ENCODE measurements at places on chromosomes 13 and 19. TPM values are rescaled to one million over a fixed set of nuclear protein-coding genes. Genes with fewer than 3 reads are reported as not detected.

- DNase-seq, result peak; percentile 47
Measured at GRCh38 chr13:111460548-111461444, 140.4 kb downstream of the TEX29 start.

GRCh38 chr19:45515081-45515624 is 7.9 kb downstream of the VASP start:
- no peak for DNase-seq

GRCh38 chr13:46318986-46319385 is 68.1 kb downstream of the RUBCNL start:
- no peak for DNase-seq

DNA sequence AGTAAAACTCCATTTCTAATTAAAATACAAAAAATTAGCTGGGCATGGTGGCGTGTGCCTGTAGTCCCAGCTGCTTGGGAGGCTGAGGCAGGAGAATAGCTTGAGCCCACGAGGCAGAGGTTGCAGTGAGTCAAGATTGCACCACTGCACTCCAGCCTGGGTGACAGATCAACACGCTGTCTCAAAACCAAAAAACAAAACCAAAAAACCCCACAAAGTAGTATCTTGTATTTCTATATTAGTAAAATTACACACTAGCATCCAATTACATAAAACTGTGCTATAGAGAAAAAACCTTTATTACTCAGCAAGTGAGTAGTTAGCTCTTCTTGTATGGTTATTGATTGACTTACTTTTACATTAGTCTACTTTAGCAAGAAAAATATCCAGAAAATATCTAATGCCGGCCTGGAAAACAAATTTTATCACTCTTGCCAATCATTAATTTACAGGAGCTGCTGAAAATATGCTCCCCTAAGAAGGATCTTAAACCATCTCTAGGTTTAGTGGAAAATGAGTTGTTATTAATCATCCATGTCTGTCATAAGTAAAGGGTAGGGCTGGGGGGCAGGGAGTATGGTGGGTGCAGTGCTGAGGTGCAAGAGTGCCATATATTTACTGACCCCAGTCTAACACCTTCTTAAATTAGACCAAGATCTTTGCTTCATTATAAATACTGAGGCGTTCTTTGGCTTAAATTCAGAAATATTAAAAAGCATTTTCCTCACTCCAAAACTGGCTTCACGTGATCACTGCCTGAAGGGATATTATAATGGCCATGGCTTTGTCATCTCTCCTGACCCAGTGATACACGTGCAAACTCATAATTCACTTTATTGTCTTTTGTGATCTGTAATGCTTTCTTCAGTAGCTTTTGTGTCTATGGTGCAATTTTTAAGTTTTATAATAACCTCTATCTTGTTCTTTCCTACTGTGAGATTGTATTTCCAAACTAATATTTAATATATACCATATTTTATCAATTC is 44.1 kb downstream of the UBL3 start:
- DNase-seq, result no peak

- no peak for DNase-seq
Measured at GRCh38 chr19:5809053-5809452, 4.2 kb downstream of the NRTN start.

Gene VSIG10L
- total RNA-seq, result under 0.01 TPM

Gene RNF225
- not detected for total RNA-seq

Gene KLK10
- not detected for total RNA-seq

Data from IMR-90 (cell line).